ENCODE measurements at places on chromosomes 11 and 22. TPM values are rescaled to one million over a fixed set of nuclear protein-coding genes. Genes with fewer than 3 reads are reported as not detected.

The BANF1 gene
- 68.5 TPM for total RNA-seq

The GLYAT gene
- not detected for total RNA-seq

The OR52N4 gene
- total RNA-seq: not detected

DNA sequence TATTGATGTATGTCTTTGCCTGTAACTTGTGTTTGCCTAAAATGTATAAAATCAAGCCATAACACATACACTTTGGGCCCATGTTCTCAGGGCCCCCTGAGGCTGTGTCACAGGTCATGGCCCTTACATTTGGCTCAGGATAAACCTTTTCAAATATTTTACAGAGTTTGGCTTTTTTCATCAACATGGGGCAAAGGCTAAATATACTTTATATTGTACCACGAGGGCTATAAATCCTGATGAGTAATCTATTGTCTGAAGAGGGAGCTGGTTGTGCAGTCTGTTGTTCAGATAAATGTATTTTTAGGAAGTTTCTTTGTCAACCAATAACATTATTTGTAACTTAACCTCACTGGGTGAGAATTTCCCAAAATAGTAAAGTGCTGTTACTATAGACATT is 404.6 kb upstream of the DDI1 start:
- DNase-seq: no peak

GRCh38 chr11:83097429-83098075 is 25.9 kb upstream of the RAB30 start:
- no peak for DNase-seq

DNA sequence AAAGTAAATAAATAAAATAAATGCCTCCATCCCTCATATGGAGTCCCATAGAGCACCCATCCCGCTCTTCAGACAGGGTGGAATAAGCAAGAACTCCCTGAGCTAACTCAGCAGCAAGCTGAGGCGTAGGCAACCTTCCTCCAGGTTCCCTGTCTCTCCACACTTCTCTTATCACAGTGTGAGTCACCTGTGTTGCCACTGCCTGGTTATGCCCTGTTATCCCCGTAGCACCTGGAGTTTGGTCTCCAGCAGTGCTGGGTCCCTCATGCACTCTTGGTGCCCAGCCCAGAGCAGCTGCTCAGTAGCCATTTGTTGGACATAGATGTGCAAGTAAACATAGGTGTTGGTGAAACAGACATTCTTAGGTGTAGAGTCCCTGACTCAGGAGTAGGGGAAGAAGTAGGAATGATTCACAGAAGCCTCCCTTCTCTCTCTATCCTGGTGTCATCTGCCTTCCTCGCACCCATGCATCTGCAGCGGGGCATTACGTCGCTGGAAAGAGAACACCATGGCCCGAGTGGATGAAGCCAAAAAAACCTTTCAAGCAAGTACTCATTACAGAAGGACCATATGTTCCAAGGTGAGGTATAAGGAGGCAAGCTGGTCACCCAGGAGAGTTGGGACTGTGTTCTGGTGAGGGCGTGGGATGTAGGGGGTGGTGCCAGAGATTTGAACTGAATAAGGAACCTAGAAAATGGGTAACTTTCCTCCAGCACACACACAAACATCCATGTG is 56.0 kb downstream of the PISD start:
- DNase-seq: no peak

DNA sequence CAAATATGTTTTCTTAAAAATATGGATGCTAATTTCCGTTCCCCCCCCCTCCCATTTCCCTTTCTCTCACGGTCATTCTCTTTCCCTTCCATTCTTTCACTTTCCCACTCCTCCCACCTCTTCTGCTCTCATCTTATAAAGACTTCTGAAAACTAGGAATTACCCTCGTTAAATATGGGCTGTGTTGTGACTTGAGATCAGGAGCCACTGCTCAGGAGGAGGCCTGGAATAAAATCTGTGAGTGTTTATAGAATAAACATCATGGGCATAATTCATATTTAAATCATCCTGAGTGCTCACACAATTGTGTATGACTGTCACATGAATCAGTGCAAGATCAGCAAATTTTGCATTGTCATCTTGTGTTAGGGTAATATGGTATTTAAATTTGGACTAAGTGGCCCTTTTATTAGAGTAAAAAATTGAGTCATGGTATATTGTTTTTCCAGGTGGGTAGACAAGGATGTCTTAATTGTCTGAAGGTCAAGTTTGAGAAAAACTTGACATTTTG is 208.0 kb downstream of the DDX10 start:
- DNase-seq: no peak

DNA sequence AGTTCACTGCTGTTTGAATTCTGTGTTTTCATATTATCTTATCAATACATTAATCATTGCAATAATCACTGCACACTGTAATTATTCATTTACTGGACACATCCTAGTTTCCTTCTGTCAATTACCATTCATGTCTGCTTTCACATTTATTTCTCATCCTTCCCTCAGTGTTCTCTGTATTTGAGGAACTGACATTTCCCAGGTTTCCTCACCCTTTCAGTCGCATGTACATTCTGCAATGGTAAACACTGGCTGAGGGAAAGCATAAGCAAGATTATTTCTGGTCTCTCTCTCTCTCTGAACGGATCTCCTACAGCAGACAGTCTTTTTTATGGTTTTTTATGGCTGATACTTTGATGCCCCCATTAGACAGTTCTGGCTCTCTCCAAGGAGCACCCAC is 4.2 kb upstream of the HBD start:
- no peak for DNase-seq

DNA sequence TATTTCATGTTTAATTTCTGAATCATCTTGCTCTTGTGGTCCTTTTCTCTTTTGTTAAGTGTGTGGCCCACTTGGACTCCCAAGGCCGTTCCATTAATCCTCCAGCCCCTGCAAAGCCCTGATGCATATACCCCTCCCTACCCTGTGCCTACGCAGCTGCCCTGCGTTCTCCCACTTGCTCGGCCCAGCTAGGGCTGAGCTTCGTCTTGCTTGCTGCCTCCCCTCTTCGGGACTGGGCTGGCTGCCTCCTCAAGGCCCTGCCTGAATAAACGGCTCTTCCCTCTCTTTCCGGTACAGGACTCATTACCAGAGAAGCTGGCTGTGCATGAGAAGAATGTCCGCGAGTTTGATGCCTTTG is 28.5 kb downstream of the ARHGAP1 start:
- DNase-seq: no peak

DNA sequence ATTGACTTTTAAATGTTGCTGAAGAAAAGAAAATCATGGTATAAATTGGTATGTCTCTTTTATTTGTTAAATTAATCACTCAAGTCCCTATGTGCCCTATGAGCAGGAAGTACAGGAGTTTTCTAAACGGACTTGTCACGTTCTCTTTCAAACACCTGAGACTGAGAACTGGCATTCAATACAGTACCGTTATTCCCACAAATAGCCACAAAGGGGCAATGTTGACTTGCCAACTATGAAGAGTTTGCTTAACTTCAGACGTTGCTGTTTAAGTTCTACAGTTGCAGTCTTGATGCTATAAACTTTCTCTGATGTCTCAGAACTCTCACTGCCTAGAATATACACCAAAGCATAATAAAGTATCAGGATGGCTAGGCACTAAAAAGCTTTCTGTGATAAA is 7.6 kb downstream of the OR56A1 start:
- DNase-seq: no peak

The CNIH2 gene
- total RNA-seq: not detected

The JAM3 gene
- 122 TPM for total RNA-seq

GRCh38 chr11:78694152-78694551 is 119.5 kb upstream of the NARS2 start:
- DNase-seq: no peak

The VSTM5 gene
- 0.17 TPM for total RNA-seq

DNA sequence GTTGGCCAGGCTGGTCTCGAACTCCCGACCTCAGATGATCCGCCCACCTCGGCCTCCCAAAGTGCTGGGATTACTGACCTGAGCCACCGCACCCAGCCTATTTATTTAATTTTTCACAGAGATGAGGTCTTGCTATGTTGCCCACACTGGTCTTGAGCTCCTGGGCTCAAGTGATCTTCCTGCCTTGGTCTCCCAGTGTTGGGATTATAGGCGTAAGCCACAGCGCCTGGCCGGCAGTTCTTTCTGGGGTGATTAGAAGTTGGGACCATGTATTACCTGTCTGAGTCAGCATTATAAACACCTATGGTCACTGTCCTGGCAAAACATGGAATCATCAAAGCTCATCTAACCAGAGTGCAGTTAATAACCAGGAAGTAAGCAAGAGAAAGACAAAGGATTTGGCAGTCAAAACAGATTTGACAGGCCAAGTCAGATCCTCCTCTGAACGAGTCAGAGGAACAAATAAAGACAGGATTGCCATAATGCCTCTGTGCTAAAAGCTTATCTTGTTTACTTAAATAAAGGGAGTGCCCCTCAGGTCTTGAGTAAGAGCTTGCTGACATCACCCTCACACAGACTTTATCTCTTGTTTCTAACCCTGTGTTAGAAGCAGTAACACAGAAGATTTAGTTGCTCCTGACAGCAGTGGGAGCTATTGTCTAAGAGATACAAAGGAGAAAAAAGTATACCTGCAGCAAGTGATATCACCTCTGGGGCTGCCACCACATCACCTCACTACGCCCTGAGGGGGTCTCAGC is 3.7 kb downstream of the SERPIND1 start:
- DNase-seq: no peak

GRCh38 chr22:37188901-37189466 is 937 bp upstream of the C1QTNF6 start:
- DNase-seq: no peak

DNA sequence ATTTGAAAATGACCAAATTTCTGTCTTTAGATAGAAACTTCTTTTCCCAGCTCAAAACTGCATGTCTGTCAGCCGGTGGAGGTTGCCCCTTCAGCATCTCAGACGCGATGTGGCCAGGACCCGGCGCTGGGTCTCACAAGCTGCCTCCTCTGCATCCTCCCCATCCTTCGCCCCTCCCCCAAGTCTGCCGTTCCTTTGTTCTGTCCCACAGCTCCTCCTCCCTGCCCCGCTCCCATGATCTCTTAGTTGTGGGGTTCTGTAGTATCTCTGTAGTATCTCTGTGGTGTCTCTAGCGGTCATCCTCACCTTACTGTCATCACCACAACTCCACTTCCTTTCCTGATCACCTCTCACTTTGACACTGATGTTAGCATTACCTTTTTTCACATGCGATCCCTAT is 49.9 kb downstream of the TRAF6 start:
- peak; percentile 47 for DNase-seq

- DNase-seq: no peak
Measured at GRCh38 chr11:72364754-72365153, 69.6 kb downstream of the CLPB start.

DNA sequence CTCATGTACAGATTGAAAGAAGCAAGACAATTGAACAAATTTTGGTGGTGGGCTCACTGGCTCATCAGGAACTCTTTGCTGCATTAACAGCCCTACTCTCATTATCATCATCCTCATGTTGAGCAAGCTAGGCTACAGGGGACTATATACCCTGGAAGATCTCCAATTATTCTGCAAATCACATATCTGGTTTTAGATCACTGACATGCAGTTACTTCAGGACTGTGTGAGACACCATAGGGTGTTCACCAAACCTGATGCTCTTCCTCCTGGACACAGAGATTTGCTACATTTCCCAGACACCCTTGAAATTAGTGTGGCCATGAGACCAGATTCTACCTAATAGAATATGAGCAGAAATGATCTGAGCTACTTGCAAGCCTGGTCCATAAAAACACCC is 23.0 kb upstream of the ME3 start:
- no peak for DNase-seq

The MRGPRE gene
- not detected for total RNA-seq

DNA sequence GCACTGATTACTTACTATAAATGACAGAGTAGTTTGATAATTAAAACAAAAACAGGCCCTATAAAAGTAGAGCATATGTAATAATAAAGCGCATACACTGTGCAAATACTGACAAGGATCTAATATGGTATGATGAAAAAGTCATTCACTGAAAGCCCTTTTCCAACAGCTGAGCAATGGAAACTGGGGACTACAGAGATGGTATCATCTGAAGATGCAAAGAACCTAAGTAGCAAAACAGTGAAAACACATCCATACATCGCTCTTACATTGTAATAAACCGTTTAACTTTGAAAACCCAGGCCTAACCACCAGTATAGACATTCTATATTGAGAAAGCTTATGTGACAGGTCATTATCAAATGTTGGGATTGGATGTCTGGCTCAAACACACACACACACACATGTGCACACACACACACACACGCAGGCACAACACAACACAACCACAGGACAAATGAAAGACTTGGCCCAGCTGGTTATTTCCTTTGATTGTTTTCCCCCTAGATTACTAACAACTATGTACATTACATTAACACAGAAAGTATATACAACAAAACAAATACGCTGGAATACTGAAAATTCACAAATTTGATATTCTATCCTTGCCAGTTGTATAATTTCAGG is 119.5 kb downstream of the APOL5 start:
- DNase-seq: no peak

- no peak for DNase-seq
Measured at GRCh38 chr11:95767498-95767897, 22.1 kb downstream of the FAM76B start.

The KCTD14 gene
- 1.1 TPM for total RNA-seq

The KCNQ1OT1 gene
- total RNA-seq: 0.66 TPM

The BTG4 gene
- not detected for total RNA-seq

DNA sequence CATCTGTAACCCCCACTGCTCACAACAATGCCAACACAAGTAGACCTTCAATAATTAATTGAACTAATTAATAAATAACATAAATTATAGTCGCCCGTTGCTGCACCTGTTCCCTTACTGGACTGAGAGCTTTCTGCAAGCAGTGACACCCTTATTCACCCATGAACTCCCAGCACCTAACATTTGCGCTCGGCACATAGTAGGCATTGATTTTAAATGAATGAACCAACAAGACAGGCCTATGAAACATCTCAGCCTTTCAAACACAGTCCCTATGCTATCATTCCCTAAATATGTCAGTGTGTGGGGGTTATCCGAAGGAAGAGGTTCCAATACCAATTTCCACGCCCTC is 1.1 kb downstream of the THAP12 start:
- no peak for DNase-seq

- DNase-seq: no peak
Measured at GRCh38 chr11:103035791-103036434, 56.0 kb downstream of the DCUN1D5 start.

DNA sequence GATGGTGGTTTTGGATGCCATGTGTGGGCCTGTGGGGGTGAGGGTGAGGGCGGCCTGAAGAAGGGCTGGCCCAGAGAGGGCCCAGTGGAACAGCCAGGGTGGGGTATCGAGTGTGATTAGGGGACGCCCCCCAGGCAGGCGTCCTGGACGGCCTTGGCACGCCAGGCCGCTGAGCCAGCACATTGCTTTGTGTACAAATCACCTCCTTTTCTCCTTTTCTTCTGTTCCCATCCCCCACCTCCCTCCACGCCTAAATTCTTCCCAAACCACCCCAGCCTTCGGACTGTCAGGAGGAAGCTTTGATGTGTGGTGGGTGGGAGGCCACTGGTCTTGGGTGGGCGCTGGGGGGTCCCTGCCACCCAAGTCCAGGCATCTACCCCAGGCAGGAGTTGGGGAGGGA is 7.8 kb upstream of the CD248 start:
- no peak for DNase-seq

GRCh38 chr11:81255895-81256294 is 1477.8 kb downstream of the FAM181B start:
- no peak for DNase-seq

GRCh38 chr11:73647459-73648100 is 1.2 kb downstream of the PLEKHB1 start:
- DNase-seq: peak; percentile 96

Measured in esophagus muscularis mucosa (tissue), 4 donors.